ENCODE measurements at places on chromosomes 11 and 22.

DNA sequence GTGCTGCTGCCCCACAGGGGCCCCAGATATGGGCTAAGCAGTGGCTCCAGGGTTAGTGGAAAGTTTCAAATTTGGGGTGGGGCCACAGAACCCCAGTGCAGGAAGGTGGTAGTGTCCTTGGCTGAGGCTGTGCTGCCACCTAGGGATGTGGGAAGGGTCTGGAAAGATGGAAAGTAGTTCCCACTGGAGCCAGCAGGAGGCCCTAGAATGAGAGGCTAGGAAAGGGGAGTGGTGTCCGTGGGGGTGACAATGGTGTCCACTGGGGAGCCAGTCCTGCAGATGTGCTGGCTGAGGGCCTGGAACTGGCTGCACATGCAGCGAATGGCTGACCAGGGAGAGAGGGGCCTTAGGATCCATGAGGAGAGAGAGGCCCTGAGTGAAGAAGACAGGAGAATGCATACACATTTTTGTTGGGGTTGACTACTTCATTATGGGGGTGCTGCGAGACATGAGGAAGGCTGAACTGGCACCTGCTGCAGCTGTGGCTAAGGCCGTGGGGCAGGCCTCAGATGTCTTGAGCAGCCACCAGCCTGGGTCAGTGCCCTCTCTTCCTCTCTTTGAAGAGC, 21.1 kb downstream of the RFPL3 start:
- no peak for DNase-seq

DNA sequence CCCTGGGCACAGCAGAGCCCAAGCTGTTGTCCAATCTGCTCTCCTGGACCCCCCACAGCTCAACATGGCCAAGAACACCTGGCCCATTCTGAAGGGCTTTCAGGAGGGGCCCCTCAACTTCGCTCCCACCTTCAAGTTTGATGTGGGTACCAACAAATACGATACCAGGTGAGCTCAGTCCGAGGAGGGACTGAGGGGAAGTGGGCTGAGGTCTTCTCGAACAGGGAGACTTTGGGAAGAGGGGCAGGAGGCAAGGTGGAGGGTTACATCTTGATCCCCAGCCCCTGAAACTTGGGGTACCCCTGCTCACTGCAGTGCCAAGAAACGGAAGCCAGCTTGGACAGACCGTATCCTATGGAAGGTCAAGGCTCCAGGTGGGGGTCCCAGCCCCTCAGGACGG, 5.4 kb downstream of the INPP5J start:
- no peak for DNase-seq

DNA sequence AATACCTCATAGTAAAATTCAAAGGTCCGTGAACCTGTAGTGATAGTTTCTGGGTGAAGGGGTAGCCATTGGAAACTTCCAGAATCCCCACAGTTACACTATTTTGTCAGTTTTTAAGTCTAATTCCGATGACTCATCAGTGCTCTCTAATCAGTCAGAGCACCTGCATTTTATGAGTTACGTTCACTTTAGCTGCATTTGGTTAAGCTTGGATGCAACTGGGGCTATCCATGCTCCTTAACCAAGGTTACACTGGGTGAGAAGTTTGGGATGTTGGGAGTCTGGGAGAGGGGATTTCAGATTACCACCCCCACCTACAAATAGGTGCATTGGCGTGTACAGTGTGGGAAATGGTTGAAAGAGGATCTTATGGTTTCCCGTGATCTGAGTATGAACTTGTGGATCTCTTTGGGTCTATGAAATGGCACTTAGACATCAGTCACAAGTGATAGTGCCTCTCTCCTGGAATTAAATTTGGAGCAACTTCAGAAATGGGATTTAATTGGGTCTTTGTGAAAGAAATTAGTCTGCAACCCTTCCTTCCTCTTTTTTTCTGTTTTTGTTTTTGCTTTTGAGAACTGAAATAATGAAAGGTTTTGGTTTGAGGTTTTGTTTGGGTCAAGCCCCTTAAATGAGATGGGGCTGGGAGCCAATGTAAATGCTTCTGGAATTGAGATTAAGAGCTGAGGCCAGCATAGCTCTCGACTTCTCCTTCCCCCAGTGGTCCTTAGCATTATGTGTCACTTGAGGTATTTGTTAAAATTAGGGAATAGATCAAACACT, 31.5 kb downstream of the EHF start:
- DNase-seq, result no peak

DNA sequence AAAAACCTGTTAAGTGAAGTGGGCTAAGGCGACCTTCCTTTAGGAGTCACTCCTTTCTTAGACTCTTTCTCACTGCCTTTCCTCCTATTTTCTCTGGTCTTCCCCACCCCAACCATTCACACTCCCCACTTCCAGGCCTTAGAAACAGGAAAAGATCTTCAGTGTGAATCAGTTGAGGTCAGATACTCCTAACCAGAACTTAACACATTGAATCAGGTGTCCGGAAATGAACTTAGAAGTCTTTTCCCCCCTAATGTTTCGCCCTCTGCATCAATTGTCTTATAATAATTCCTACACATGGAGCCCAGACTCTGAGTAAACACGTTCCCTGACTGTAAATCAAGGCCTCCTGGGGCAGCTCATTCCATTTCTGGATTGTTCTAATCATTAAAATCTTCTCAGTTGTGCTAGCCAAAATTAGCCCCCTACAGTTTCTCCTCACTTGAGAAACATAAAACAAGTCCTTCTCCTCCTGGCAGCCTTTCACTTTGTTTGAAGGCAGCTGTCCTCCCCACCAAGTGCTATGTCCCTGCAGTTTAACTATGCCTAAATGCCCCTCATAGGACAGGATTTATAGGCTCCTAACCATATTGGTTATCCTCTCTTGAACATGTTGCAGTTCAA, 32.7 kb upstream of the USP47 start:
- no peak for DNase-seq

DNA sequence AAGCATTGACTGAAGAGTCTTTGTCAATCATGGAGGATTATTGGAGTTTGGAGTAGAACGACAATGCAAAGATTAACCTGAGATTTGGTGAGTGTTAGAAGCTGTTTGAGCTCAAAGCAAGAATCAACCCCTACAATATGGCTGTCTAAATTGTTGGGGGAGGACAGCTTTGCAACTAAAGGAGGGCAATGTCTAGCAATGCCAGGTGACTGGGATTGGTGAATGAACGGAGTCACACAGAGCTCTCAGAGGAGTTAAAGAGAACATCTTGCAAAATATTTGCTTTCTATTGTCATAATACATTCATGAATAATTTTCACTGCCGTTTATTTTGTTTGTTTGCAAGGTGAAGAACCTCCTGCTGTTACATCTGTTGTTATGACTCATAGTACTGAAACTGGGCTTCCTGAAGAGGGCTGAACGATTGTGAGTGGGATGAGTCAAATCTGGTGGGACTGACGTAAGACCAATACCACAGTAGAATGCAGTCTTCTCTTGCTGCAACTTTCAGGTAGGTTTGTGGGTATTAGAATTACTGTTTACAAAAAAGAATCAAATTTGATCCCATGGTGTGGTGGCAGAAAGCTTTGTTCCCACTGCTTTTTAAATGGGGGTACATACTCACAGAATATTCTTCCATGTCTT, 281.9 kb downstream of the CADM1 start:
- no peak for DNase-seq

DNA sequence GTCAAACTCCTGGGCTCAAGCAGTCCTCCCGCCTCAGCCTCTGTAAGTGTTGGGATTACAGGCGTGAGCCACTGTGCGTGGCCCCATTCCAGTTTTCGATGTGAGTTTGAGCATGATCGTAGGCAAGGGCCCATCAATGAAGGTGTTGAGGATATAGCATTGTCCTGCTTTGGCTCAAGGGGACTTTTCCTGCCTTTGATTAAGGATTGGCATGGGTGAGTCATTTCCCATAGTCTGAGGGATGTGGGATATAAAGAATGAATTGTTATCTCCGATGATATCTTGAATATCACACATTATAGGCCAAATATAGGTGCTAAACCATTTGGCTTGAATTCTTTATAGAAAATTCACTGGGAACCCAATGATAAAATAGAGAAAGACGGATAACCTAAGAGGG, 30.4 kb downstream of the STIM1 start:
- no peak for DNase-seq

DNA sequence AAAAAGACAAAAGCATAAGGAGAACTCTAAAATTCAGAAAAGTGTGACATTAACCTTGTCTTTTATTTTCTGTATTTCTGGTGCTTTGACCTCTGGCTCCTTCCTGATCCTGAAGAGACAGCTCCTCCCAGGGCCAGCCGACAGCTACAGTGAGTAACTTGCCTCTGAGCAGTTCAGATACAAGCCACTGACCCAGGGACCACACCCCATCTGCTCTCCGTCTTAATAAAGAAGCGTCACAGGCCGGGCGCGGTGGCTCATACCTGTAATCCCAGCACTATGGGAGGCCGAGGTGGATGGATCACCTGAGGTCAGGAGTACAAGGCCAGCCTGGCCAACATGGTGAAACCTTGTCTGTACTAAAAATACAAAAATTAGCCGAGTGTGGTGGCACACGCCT, 6.5 kb downstream of the MLC1 start:
- DNase-seq, result no peak

- no peak for DNase-seq
These were observed 9.8 kb upstream of the PSMA1 start for GRCh38 chr11:14529951-14530350.

DNA sequence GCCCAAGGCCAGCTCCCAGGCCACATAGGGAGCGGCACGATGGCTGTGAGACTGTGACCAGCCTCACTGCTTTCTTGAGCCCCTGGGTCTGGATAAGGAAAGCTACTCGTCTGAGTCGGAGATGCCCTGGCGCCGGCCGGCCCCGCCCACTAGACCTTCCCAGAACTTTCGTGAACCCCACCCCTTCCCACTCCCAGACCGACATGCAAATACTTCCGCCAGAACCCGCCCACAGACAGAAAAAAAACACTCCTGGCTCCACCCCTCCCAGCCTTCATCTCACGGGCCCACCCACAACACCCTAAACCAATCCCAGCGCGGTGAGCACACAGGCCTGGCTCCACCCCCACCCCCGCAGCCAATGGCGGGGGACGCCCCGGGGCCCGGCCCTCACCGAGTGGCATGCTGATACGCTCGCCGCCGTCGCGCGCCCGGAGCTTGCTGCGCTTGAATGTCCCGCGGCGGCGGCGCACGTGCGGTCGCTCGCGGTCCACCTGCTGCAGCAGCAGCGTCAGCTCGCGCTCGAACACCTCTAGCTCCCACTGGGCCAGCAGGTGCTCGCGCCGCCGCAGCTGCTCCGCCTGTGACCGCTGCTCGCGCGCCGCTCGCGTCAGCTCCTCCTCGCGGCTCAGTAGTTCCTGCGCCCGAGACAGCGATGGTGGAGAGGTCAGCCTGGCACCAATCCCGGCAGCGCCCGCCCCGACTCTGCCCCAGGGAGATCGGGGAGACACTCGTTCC, 7.0 kb downstream of the MAP3K11 start:
- no peak for DNase-seq

GRCh38 chr11:33892906-33893594, 1.2 kb upstream of the LMO2 start:
- no peak for DNase-seq

DNA sequence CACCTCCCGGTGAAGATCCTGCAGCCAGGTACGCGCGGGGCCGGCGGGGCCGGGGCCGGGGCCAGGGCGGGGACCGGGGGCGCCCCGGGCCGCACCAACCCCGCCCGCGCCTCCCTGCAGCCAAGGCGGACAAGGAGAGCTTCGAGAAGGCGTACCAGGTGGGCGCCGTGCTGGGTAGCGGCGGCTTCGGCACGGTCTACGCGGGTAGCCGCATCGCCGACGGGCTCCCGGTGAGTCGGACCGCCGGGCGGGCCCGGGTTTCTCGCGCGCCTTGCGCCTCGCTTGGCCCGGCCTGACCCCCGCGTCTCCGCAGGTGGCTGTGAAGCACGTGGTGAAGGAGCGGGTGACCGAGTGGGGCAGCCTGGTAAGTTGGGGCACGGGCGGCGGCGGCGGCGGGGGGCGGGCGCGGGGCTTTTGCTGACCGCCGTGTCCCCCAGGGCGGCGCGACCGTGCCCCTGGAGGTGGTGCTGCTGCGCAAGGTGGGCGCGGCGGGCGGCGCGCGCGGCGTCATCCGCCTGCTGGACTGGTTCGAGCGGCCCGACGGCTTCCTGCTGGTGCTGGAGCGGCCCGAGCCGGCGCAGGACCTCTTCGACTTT, 531 bp downstream of the PIM3 start:
- peak; percentile 48 for DNase-seq

GRCh38 chr11:118074785-118075184, 2.1 kb upstream of the TMPRSS4 start:
- DNase-seq, result no peak

DNA sequence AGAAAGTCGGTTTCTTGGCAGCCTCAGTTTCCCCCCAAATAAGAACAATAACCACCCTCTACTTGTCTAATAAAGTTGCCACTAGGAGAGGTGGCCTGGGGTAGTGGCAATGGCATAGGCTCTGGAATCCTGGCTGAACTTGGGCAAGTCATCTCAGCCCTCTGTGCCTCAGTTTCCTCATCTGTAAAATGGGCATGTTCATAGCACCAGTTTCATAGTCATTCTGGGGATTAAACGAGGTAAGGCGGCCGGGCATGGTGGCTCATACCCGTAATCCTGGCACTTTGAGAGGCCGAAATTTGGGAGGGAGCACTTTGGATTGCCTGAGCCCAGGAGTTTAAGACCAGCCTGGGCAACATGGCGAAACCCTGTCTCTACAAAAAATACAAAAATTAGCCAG, 63.0 kb downstream of the SGSM1 start:
- no peak for DNase-seq

- no peak for DNase-seq
These were observed 66.2 kb downstream of the MICAL3 start for GRCh38 chr22:17958166-17958565.

- DNase-seq, result no peak
These were observed 11.6 kb downstream of the TOLLIP start for GRCh38 chr11:1297576-1298473.

DNA sequence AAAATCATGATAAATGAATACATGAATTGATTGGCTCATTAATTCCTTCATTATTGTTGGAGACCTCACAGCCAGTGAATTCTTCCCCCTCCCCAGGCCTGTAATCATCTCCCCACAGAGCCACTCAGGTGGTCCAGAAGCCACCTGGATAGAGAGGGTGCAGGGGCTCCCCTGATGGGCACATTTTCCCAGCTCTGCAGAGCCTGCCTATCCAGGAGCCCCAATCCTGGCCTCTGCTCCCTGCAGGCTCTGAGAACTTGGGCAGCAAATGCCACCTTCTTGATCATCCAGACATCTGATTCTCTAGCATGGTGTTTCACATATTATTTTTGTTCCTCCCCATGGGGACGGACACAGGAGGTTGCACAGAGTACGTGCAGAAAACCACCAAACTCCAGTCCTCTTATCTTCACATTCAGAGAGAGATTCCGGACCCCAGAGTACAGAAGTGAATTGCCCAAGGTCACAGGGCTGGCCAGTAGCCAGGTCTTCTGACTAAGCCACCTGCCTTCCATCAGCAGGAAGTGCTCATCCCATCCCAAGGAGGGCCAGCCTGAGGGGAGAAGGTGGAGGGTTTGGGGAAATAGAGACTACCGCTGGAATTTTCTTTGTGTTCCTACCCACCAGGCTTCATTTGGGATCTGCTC, 348.0 kb downstream of the BUD13 start:
- no peak for DNase-seq

GRCh38 chr22:19693581-19693980, 20.7 kb upstream of the SEPTIN5 start:
- no peak for DNase-seq

- DNase-seq, result no peak
These were observed 12.2 kb downstream of the KCTD17 start for GRCh38 chr22:37063431-37064420.
